Subcutaneous preadipocyte (primary cell): ENCODE measurements at places on chromosomes 6 and 20. TPM values are rescaled to one million over a fixed set of nuclear protein-coding genes. Genes with fewer than 3 reads are reported as not detected.

C6orf132 gene
- total RNA-seq, result 4.5 and 5.5 TPM in 2 replicates

CDH4 gene
- total RNA-seq, result under 0.01 and 2.5 TPM in 2 replicates

RIPOR2 gene
- 0.20 and 1.1 TPM in 2 replicates for total RNA-seq

SLC17A1 gene
- total RNA-seq, result not detected in 2 replicates

FLRT3 gene
- total RNA-seq, result 0.78 and 1.5 TPM in 2 replicates

GSTA2 gene
- total RNA-seq, result not detected in 2 replicates
